Stimulated activated CD8-positive, alpha-beta memory T cell treated with anti-CD3 and anti-CD28 coated beads, Interleukin-15, amount 100 ng/mL, for 24 hours (primary cell): ENCODE measurements at places on chromosomes 13 and 19.

GRCh38 chr13:70407486-70407885, 299.2 kb upstream of the KLHL1 start:
- DNase-seq, result no peak

DNA sequence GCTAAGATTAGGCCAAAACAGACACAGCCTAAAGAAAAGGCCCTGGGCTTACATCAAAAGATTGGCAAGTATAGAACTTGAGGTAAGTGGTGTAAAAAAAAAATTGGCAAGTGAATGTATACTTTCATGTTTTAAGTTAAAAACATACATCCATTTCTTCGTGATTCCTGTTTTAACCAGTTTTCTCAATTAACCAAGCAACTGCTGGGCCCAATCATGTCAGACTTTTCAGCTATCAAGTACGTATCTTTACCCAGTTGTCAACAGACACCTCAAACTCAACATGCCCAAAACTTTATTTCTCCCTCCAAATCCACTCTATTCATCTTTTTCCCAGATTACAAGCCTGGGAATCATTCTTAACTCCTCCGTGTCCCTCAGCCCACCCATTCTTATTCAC, 1.0 kb downstream of the PCID2 start:
- DNase-seq, result no peak

DNA sequence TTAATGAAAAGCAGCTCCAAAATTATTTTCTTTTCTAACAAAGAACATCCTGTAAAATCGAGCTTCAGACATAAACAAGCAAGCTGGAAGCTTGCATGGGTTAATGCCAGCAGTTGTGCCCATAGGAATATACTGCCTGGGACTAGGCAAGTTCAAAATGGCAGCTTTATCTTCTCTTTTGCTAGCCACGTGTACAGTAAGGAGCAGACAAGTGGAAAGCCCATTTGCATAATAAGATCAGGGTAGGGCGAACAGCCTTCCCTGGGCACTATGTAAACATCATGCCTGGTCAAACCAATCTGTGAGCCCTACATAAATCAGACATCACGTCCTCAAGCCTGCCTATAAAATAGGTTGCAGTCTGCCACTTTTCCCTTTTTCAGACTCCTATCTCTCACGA, 489.7 kb downstream of the RFC3 start:
- no peak for DNase-seq

DNA sequence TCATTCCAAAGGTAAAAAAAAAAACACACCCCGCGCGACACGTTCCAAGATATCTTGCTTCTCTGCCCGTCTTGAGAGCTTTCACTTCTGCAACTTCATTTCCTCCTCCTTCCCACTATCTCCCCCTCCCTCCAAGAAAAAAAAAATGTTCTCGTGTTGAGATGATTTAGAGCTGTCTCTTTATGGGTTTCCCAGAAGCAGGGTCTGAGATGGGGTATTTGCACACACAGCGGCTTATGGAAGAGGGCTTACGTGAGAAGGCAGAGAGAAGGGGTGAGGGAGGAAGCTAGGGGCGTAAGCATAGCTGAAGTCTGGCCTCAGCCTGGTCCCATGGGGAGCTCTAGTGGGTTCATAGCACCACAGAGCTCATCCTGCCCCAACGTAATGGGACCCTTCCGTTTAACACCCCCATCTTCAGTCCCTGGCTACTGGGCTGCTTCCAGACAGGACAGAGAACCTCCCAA, 31.3 kb upstream of the USE1 start:
- no peak for DNase-seq

DNA sequence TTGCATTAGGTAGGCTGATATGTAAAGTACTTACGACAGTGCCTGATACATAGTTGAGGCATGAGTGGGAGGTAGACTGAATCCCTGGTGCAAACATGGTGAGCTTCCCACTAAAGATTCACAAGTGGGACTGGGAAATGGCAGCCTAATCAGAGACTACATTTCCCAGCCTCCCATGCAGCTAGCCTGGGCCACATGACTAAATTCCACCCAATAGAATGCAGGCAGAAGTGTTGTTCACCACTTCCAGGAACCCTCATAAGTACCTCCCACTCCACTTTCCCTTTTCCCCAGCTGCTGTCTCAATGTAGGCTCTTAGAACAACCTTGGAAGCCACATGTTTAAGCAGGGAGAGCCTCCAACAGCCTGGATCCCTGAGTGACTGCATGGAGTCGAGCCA, 104.9 kb downstream of the CACNA1A start:
- DNase-seq, result no peak

GRCh38 chr13:26377038-26377437, 123.1 kb downstream of the CDK8 start:
- DNase-seq, result no peak

- no peak for DNase-seq
These were observed 318.9 kb downstream of the MYO16 start for GRCh38 chr13:108948251-108948671.
